ENCODE measurements at places on chromosomes 4 and X.

DNA sequence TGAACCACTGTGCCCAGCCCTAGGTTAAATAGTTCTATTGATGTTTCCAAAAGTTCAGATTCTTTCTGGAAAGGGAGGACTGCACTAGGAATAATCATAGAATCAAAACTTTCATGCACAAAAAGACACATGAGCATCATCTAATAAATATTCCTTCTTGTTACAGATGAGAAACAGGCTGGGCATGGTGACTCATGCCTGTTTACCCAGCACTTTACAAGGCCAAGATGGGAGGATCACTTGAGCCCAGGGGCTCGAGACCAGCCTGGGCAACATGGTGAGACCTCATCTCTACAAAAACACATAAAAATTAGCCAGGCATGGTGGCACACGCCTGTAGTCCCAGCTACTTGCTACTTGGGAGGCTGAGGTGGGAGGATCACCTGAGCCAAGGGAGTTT, 27.7 kb downstream of the LARP7 start:
- DNase-seq: no peak

DNA sequence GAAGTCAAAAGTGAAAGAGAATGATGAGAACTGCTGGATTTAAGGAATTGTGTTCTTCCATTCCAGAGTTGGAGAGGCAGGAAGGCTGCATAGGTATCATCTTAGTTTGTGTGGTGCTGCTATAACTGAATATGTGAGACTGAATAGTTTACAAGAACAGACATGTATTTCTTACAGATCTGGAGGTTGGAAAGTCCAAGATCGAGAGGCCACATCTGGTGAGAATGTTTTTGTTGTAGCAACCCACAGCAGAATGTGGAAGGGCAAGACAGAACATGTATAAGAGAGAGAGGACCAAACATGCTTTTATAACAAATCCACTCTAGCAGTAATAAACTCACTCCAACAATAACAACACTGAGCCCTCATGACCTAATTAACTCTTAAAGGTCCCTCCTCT, 408.6 kb downstream of the FAM47B start:
- no peak for DNase-seq

DNA sequence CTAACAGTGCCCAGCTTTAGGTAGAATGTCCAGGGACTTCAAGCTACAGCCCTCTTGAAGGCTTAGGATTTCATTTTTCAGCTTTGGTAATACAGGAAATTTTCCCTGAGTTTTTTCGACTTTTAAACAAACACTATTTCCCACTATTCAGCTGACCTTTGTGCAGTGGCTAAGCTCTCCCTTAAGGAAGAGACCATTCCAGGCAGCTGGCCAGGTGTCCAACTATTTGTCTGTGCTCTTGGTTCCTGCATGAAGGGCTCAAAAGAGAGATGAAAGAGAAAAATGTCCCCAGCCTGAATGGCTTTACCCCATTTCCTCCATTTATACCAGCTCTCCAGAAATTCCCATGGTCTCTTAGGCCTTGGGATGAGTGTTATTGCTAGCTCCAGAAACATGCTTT, 111.9 kb upstream of the KLF8 start:
- DNase-seq: no peak

- no peak for DNase-seq
Measured at GRCh38 chr4:118814058-118814457, 21.9 kb downstream of the SEC24D start.

- no peak for DNase-seq
Measured at GRCh38 chr4:94373752-94374151, 31.1 kb upstream of the HPGDS start.

GRCh38 chr4:145740806-145741205, 60.9 kb downstream of the C4orf51 start:
- DNase-seq: no peak

Data from stimulated activated CD8-positive, alpha-beta memory T cell treated with anti-CD3 and anti-CD28 coated beads, Interleukin-7, amount 100 ng/mL, for 1 hour (primary cell).